Neural crest cell (in vitro differentiated cells): ENCODE measurements at places on chromosomes 3 and 15. TPM values are rescaled to one million over a fixed set of nuclear protein-coding genes. Genes with fewer than 3 reads are reported as not detected.

Gene SI
- not detected in 2 replicates for total RNA-seq

DNA sequence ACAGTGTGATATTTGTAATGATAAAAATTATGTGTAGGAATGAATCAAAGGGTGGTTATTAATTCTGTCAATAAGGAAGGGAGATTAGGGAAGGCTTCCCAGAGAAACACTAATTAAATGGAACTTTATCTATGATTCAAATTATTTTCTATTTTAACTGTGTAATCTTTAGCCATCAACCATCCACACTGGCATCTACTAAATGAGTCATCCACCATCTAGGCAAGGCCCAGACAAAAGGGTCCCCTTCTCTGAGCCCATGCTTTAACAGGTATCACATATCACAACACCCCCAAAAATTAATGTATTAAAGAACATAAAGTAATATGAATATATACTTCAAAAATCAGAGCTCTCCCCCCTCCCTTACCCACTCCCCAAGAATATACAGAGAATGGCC lies 19.9 kb upstream of the TPM1 start:
- DNase-seq, result no peak

Gene CCNB2
- total RNA-seq, result 95.3 and 99.2 TPM in 2 replicates

Gene PPP2R3A
- 16.4 and 17.1 TPM in 2 replicates for total RNA-seq

DNA sequence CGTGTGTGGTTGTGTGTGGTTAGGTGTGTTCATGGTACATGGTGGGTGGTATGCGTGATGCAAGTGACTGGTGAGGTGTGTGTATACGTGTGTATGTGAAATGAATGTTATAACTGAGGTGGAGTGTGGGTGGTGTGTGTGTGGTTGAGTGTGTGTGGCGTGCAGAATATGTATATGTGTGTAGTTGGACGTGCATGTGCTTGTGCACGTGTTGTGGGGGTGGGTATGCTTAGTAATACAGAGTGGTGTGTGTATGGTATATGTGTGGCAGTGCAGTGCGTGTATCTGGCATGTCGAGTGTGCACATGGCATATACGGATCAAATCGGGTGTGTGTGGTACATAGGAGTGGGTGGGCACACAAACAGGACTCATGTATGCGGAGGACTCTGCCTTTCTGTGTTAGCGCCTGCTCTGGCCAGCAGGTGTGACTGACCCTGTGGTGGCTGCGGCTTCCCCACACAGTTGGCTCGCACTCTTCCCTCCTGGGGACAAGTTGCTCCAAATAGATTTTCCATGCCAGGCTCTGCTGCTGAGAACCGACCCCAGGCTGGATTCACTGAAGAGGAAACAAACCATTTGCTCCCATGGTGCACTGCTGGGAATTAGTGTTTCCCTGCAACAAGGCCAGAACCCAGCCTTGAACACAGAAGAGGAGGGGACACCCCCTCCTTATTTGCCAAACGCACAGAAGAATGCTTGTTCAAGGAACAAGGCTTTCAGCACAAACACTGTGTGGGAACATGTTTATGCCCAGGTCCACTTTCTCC lies 1.2 kb upstream of the C3orf70 start:
- DNase-seq, result no peak

DNA sequence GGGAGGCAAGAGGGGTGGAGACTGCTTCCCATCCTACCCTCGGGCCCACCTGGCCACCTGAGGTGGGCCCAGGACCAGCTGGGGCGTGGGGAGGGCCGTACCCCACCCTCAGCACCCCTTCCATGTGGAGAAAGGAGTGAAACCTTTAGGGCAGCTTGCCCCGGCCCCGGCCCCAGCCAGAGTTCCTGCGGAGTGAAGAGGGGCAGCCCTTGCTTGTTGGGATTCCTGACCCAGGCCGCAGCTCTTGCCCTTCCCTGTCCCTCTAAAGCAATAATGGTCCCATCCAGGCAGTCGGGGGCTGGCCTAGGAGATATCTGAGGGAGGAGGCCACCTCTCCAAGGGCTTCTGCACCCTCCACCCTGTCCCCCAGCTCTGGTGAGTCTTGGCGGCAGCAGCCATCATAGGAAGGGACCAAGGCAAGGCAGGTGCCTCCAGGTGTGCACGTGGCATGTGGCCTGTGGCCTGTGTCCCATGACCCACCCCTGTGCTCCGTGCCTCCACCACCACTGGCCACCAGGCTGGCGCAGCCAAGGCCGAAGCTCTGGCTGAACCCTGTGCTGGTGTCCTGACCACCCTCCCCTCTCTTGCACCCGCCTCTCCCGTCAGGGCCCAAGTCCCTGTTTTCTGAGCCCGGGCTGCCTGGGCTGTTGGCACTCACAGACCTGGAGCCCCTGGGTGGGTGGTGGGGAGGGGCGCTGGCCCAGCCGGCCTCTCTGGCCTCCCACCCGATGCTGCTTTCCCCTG lies 2.2 kb upstream of the FES start:
- no peak for DNase-seq

DNA sequence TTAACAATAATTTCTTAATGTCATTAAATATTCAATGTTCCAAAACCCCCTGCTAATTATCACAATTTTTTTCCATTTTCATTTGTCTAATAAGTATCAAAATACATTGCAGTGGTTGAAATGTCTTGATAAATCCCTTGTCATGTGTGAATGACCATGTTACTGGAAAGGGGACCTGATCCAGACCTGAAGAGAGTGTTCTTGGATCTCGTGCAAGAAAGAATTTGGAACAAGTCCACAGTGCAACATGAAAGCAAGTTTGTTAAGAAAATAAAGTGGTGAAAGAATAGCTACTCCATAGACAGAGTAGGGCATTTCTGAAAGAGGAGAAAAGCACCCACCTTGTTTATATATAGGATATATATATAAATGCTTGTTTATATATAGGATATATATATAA lies 10.4 kb upstream of the SELENOK start:
- DNase-seq, result no peak

GRCh38 chr15:37253877-37254276 lies 153.5 kb upstream of the MEIS2 start:
- DNase-seq, result no peak

DNA sequence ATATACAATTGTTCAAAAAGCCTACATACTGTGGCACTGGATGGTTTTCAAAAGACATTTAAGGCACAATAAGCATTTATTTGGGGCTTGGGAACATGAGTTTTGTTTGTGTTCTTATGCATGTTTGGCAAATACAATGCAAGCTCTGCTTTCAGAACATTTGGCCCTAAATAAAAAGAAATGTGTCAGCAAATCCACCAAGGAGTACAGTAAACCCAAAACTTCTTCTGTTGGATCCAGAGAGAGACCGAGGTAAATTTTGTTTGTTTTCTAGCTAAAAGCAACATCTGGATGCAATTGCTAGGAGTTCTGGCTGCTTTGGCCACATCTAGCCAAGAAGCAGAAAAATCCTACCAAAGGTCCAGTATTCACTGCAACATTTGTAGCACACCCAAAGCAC lies 168.8 kb downstream of the DCLK3 start:
- DNase-seq, result no peak

Gene DNAH12
- 0.09 and 0.34 TPM in 2 replicates for total RNA-seq

DNA sequence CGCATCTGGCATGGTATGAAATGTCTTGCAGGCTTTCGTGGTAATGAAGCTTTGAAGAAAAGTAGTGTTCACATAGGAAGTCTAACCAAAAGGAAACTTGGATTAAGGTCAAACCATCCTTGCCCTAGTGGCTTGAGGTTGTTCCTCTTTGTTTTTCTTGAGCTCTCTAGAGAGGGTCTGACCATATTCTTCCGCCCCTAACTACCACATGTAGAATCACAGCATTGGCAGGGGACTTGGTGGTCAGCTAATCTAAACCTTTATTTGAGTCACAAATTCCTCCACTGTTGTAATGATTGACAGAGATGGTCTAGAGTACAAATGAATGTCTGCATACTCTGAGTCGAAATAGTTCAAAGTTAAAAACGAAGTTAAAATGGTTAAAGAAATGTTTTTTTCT lies 39.1 kb upstream of the PHLDB2 start:
- DNase-seq, result no peak

DNA sequence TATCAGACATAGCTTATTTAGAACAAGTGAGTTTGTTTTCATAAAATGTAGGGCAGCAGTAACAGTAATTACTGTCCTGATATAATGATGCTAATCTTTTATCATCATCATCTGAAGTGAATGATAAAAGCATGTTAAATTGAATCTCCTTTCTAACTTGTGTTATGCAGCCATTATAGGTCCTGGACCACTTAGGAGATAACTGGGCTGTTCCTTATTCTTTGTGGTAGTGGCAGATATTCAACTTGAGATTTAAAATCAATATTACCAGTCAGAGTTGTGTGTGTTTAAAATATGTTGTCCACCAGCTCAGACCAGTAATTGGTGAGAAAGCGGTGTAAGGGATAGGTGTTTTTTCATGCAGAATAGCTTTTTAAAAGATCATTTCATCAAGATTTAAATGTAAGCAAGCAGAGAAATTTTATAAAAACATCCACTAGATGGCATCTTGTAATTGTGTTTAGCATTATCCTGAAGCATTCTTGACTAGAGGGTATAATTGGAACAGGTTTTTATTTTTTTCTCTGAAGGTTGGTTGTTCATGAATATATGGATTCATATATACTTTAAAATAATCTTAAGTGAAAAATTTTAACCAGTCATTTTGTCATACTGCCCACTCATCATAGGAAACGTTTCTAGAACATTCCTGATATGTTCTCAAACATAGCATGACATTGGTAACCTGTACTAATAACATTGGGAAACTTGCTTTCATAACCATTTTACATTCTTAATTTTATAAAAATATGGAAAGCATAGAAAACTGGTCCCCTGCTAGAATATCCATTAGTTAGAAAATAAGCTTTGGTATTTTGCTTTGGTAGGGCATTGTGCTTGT lies 153.9 kb downstream of the BBX start:
- DNase-seq, result no peak

GRCh38 chr3:75248974-75249373 lies 415.2 kb upstream of the FRG2C start:
- no peak for DNase-seq

GRCh38 chr15:81298611-81299010 lies 25.3 kb downstream of the STARD5 start:
- no peak for DNase-seq

Gene PCLAF
- total RNA-seq, result 84.3 and 88.4 TPM in 2 replicates

DNA sequence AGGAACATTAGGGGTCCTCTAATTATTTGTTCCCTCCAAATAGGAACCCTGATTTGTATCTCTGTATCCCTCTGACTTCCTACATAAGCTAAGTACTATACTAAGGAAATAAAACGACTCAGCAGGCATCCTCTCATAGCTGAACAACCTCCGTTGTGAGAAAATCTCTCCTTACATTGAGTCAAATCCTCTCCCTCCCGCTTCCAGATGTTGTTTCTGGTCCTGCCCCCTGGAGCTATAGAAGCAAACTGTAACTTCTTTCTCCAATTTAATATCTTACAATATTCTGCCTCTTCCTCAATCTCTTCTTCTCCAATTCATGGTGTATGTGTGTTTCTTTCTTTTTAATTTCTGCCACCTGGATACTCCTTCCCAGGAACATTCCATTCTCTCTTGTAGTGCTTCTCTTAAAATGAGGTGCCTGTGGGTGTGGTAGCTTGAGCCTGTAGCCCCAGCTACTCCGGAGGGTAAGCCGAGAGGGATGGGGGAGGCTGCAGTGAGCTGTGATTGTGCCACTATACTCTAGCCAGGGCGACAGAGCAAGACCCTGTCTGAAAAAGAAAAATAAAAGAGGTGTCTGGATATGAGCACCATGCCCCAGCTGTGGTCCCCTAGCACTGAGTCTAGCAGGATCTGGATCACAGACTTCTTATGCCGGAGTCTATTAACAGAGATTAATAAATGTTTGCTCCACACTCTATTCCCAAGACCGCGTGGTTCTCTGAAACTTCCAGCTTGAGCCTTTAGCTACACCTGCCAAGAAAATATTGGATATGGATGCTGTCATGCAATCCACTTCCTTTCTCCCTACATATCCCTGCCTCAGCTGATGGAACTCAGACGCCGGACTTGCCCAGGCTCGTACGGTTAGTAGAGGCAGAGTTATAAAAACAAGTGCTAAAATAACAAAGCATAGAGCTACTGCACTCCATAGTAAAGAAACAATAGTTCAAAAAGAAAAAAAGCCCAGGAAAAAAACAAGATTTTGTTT lies 42.9 kb upstream of the NEO1 start:
- DNase-seq, result no peak

Gene CHMP2B
- 19.6 and 19.7 TPM in 2 replicates for total RNA-seq
